HCT116 (cell line): ENCODE measurements at places on chromosomes 1 and 21.
A peak's percentile ranks its signal among the peaks of the same experiment; 100 is the strongest.

DNA sequence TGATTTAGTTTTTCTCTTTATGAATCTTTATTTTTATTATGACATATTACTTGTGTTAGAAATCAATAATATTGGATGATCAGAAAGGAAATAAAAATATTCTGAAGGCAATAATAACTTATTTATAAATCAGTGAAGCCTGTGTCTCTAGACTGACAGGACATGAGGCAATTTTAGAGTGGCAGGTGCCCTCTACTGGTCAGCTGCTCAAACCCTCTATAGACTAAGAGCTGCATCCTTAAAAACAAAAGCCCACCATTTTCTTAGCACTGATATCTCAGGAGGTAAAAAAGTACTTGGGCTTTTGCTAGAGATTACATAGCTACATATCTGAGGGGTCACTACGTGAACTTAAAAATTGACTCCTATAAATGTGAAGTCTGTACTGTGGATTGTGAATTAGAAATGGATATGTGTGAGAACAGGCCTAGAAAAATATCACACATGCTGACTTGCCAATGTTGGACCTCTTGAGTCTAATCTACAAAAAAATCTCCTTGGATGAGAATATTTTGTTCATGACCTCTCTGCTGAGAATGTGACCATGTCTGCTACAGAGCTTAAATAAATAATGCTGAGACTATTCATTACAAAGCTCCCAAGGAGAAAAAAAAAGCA lies 597.9 kb upstream of the ADAMTS5 start:
- DNase-seq, result no peak
- no peaks in the 10 kb centered on the region for H3K4me1 ChIP-seq
- no peak overlapping the region for H3K4me3 ChIP-seq
- no peaks in the 10 kb centered on the region for H3K27me3 ChIP-seq

DNA sequence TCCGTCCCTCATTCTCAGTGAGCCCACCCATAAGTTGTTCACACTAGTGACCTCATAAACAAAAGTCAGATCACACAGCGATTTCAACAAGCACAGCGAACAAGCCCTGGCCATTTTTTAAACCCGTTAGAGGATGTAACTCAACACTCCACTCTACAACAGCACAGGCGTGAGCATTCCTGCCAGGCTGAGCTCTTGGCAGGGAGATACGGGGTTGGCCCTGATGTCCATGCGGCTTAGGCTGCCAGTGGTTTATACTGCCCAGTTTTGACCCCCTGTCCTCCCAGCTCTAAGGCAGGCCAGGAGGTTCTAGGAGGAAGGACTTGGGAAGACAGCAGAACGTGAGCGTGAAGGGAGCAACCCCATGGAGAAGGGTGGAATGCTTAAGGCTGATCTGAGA lies 35.0 kb downstream of the PARP1 start:
- no peaks in the 10 kb centered on the region for H3K27me3 ChIP-seq
- H3K4me1 ChIP-seq, result no peaks in the 10 kb centered on the region
- H3K36me3 ChIP-seq, result peaks cover 61% of the 10 kb centered on the region
- no peak overlapping the region for H3K4me3 ChIP-seq
- no peak for DNase-seq

DNA sequence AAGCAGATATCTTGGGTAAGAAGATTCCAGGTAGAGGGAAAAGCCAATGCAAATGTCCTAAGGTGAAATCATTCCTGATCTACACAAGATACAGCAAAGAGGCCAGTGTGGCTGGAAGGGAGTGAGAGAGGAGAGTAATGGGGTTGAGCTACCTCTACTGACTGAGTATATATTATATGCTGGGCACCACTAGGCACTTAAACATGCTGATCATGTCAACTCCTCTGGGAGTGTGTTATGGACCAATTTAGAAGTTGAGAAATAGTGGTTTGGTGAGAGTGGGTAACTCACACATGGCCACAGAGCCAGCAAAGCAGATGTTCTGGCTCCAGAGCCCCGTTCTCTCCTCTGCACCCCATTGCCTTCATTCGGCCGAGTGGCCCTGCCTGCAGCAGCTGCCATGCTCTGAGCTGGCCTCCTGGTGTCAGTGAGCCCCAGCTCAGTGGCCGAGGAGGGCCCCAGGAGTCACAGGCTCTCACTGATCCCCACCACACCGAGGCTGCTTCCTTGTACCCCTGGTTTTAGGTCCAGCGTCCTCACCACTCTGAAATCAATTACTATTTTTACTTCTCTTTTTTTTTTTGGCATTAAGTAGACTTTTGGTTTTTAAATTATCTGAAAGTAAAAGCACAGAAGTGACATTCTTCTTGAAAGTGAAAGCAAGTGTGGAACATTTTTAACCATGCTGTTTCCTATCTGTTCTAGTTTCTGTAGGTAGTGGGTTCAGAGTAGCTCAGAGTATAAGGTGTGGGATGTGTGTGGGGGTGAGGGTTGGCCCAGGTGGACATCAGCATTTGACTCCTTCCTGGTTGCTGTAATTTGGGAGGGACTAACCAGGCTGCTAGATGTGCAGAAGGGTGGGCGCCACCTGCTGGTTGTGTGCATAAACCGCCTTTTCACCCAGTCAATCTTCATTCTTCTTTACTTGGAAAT lies 45.8 kb upstream of the CRNN start:
- no peak overlapping the region for H3K27ac ChIP-seq
- no peaks in the 10 kb centered on the region; the same call in 1 of the 2 replicates for H3K4me1 ChIP-seq
- H3K36me3 ChIP-seq, result no peaks in the 10 kb centered on the region
- no peaks in the 10 kb centered on the region for H3K27me3 ChIP-seq

DNA sequence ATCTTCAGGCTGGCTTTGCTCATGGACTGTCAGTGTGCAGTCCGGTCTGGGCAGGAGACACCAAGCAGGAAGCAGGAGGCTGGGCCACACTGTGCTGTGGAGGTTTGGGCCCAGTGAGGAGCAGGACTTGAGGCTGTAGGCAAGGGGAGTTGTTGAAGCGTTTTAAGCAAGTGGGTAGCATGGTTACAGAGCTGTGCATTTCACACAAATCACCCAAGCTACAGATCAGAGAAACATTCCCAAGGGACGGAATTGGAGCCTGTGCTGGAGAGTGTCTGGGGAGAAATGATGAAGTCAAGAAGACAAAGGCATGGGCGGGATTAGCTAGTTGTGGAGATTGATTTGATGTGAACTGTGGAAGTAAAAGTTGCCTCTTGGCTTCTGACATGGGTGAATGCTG lies 60.9 kb downstream of the KIF21B start:
- no peak overlapping the region for H3K4me3 ChIP-seq
- H3K27me3 ChIP-seq, result no peaks in the 10 kb centered on the region
- no peaks in the 10 kb centered on the region for H3K4me1 ChIP-seq
- H3K27ac ChIP-seq, result no peak overlapping the region

- peak overlapping the region; percentile 84 for H3K27ac ChIP-seq
- H3K4me3 ChIP-seq, result no peak overlapping the region
- peak; percentile 39 for DNase-seq
- no peaks in the 10 kb centered on the region for H3K36me3 ChIP-seq
- peaks cover 53% of the 10 kb centered on the region for H3K4me1 ChIP-seq
- H3K27me3 ChIP-seq, result no peaks in the 10 kb centered on the region
Observed at GRCh38 chr1:58585581-58586151, 8.6 kb upstream of the TACSTD2 start.

GRCh38 chr1:216238844-216239243 lies 184.4 kb downstream of the USH2A start:
- H3K27ac ChIP-seq, result no peak overlapping the region
- no peaks in the 10 kb centered on the region for H3K36me3 ChIP-seq
- H3K27me3 ChIP-seq, result no peaks in the 10 kb centered on the region
- no peaks in the 10 kb centered on the region for H3K4me1 ChIP-seq
- H3K4me3 ChIP-seq, result no peak overlapping the region

DNA sequence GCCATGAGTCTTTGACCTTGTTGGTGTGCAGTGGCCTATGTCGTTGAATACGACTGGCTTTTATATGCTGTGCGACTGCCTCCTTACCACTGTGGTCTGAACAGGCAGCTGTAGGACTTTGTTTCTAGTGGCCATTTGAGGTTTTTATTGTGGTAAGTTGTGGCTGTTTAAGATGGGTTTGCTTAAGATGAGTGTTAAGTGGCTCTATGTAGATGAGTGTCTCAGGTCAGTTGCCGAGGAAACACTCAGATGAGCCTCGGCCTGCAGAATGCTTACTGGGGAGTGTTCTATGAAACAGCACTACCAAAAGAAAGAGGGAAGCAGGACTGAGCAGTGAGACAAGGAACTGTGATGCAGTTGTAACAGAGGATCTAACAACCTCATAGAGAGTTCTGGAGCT lies 14.9 kb upstream of the CD1C start:
- H3K36me3 ChIP-seq, result no peaks in the 10 kb centered on the region
- H3K4me1 ChIP-seq, result no peaks in the 10 kb centered on the region
- no peak overlapping the region for H3K27ac ChIP-seq
- DNase-seq, result no peak
- no peak overlapping the region for H3K4me3 ChIP-seq
- peaks cover 4% of the 10 kb centered on the region; the same call in 1 of the 2 replicates for H3K27me3 ChIP-seq

- H3K27ac ChIP-seq, result no peak overlapping the region
- no peak overlapping the region for H3K4me3 ChIP-seq
- H3K4me1 ChIP-seq, result no peaks in the 10 kb centered on the region
Observed at GRCh38 chr1:71640116-71640515, 559.3 kb upstream of the ZRANB2 start.

GRCh38 chr21:42395905-42396651 lies at the start of gene TMPRSS3:
Gene TMPRSS3 (minus strand): TSS chr21:42396052. CDS start chr21:42395417, 635 bp downstream.
- no peaks in the 10 kb centered on the region for H3K4me1 ChIP-seq
- no peaks in the 10 kb centered on the region for H3K36me3 ChIP-seq
- DNase-seq, result no peak
- no peak within 1 kb of the TSS for H3K4me3 ChIP-seq
- no peak within 1 kb of the TSS for H3K27ac ChIP-seq
- H3K27me3 ChIP-seq, result no peaks in the 10 kb centered on the region

- DNase-seq, result no peak
- H3K4me3 ChIP-seq, result no peak overlapping the region
- H3K27ac ChIP-seq, result no peak overlapping the region
- H3K27me3 ChIP-seq, result no peaks in the 10 kb centered on the region
- H3K4me1 ChIP-seq, result no peaks in the 10 kb centered on the region
Observed at GRCh38 chr1:37846647-37847339, 12.6 kb downstream of the MTF1 start.

DNA sequence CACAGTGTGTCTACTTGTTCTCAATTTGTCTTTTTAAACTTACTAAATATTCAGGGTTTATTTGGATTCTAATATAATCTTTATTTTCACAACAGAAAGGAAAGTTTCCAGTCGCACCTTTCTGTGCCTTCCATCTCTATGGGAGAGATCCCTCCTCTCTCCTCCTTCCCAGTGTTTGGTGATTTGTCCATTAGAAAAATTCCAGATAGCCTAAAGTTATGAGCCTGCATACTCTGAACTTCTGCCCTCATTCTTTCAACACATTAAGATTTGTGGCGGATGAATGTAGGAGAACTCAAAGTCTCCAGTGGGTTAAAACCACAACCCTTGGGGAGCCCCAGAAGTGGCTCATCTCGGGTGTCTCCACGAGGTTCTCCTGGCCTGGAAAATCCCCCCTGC lies 3.6 kb downstream of the NHLH2 start:
- no peaks in the 10 kb centered on the region for H3K36me3 ChIP-seq
- no peaks in the 10 kb centered on the region for H3K27me3 ChIP-seq
- no peak overlapping the region for H3K4me3 ChIP-seq
- DNase-seq, result no peak
- H3K27ac ChIP-seq, result no peak overlapping the region

DNA sequence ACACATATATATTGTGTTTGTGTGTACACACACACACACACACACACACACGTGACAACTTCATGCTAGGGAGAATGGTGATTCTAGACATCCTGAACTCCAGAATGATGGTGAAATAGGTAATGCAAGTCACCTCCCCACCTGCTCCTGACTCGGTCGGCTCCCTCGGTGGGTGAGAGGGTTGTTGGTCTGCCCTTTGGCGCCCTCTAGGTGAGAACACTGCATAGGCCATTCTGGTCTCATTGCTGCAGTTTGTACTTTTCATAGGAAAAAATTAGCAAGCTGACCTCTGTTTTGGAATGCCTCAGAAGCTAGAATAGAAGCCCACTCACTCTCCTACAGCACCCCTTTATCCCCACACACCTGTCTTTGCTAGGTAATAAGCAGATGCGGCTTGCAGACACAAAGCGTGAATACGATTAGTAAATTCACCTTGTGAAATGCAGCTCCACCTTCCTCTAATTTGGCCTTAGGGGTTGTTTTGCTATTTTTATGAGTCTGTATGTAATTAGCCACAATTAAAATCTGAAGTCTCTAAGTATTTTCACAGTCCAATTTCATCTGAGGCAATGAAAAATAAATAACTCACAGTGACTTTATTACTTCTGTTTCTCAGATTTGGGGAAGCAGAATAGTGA lies 130.0 kb upstream of the KCNJ15 start:
- H3K4me1 ChIP-seq, result no peaks in the 10 kb centered on the region
- no peak overlapping the region for H3K27ac ChIP-seq
- H3K27me3 ChIP-seq, result no peaks in the 10 kb centered on the region
- H3K36me3 ChIP-seq, result no peaks in the 10 kb centered on the region
- DNase-seq, result peak; percentile 1

DNA sequence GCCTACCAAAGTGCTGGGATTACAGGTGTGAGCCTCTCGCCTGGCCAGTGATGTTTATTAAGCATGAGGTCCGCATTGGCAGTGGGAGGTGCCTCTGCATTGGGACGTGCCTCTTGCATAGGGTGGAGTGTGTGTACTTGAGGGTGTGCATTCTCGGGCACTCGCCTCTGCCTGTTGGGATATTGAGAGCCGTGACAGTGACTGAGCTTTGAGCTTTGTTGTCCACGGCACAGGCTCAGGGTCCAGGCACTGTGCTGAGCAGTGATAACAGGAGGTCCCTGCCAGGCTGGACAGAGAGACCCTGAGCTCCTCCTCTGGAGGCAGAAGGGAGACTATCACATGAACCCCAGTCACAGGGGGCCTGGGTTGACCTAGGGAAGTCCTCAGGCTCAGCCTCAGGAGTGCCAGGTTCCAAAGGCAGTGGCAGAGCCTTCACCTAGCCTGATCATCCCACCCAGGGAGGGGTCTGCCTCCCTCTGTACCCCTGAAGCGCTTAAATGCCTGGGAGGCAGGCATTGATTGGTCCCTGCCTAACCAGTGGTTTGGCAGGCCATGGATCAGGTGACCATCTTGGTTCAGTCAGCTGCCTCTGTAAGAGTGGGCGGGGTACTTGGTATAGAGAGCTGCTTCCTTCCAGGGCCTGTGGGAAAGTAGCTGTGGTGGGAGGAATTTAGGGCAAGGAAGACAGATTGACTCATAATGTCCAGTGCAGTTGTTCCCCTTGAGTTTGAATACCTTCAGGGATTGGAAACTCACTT lies 213.8 kb upstream of the TMEM51 start:
- H3K4me3 ChIP-seq, result no peak overlapping the region
- H3K27ac ChIP-seq, result no peak overlapping the region
- no peak for DNase-seq
- H3K36me3 ChIP-seq, result no peaks in the 10 kb centered on the region

DNA sequence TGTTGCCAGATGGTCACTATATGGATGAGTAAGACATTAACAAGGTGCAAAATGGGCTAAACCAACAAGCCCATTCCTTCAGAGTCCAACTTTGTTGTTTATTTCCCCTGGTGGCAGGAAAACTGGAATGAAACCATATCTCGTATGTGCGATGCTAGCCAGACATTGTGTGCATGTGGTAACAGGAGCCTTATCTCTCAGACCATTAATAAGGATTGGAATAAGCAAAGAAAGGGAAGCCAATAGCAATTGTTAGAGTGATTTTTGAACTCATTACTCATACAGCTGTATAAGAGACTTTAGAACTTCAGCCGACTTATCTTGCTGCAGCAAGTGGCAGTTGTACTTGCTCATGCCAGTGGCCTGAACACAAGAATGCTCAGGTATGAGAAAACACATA lies 30.0 kb upstream of the HMCN1 start:
- H3K4me3 ChIP-seq, result no peak overlapping the region
- H3K27me3 ChIP-seq, result no peaks in the 10 kb centered on the region
- no peak for DNase-seq
- no peaks in the 10 kb centered on the region for H3K4me1 ChIP-seq
- no peak overlapping the region for H3K27ac ChIP-seq
